GDM1 (cell line): ENCODE measurements at places on chromosomes 2 and 18.

GRCh38 chr2:170101789-170102188 is 76.2 kb upstream of the MYO3B start:
- DNase-seq, result no peak

DNA sequence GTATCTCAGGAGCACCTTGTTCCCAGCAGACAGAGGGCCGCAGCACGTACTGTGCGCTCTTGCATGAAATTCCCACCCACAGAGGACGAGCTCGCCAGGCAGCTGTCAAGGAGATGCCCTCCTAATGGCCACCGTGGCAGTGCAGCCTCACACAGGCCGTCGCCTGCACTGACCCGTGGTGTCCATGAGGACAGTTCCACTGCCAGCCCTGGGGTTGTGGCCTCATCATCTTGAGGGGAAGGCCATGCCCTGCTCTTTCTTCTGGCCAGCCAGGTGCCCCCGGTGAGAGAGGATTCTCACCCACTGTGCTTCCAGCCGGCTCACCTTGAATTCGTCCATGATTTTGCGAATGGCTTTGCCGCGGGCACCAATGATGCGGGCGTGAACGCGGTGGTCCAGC is 42.0 kb downstream of the ANO7 start:
- DNase-seq, result no peak

- no peak for DNase-seq
Observed at GRCh38 chr18:45998244-45998643, 31.1 kb upstream of the EPG5 start.

- no peak for DNase-seq
Observed at GRCh38 chr2:219551441-219552381, 7.9 kb downstream of the TMEM198 start.

GRCh38 chr2:63301481-63301880 is 250.9 kb downstream of the OTX1 start:
- DNase-seq, result no peak

GRCh38 chr18:71951001-71951400 is 593.1 kb downstream of the CBLN2 start:
- DNase-seq, result no peak

DNA sequence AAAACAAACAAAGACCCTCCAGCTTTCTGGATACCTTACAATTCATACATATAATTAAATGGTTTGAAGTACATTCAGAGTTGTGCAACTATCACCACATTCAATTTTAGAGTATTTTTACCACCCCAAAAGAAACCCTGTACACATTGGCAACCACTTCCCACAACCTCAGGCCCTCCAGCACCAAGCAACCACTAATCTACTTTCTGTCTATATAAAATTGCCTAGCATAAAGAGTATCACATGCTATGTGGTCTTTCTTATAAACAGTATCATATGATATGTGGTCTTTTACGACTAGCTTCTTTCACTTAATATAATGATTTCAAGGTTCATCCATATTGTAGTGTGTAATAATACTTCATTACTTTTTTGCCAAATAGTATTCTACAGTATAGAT is 7.3 kb downstream of the IER3IP1 start:
- DNase-seq, result no peak

GRCh38 chr2:183389546-183390080 is 265.4 kb downstream of the NUP35 start:
- no peak for DNase-seq

DNA sequence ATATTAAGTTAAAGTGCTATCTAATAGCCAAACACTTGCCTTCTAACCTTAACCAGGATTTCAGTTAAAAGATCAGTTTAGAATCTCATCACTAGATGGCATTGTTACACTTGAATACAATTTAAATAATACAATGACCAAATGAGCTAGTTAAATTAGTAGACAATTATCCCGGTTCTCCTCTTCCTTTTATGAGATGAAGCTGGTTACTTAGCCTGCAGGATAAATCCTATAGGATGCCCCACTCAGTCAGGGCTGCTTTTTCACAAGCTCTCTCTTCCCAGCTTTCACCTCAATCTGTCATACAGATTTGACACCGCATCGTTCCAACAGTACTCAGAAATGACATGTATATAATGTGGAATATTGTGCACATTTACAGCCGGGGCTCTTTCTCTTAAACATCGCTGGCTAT is 678.8 kb downstream of the KCNJ3 start:
- no peak for DNase-seq

- DNase-seq, result no peak
Observed at GRCh38 chr18:8277270-8277669, 332.0 kb upstream of the RAB12 start.

GRCh38 chr2:176149939-176150583 is 1.3 kb upstream of the HOXD4 start:
- no peak for DNase-seq

DNA sequence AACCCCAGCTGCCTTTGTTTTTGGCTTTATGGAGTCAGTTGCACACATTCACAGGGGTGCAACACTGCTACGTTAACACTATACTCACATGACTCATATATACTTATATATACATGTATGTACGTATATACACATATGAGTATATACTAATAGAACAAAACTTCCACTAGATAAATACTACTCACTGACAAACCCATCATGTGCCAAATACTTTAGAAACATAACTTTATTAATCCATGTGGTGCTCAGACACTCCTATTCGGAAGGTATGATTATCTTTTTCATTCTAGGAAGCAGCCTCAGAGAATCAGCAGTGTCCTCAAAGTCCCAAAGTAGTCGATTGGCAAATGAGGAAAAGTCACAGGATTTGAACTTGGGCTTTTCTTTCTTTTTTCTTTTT is 7.9 kb downstream of the PMAIP1 start:
- DNase-seq, result no peak

DNA sequence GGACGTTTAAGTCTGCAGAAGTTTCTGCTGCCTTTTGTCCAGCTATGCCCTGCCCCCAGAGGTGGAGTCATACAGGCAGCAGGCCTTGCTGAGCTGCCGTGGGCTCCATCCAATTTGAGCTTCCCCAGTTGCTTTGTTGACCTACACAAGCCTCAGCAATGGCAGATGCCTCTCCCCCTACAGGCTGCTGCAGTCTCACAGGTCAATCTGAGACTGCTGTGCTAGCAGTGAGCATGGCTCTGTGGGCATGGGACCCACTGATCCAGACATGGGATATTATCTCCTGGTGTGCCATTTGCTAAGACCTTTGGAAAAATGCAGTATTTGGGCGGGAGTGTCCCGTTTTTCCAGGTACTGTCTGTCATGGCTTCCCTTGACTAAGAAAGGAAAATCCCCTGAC is 726.0 kb downstream of the ERBB4 start:
- no peak for DNase-seq

DNA sequence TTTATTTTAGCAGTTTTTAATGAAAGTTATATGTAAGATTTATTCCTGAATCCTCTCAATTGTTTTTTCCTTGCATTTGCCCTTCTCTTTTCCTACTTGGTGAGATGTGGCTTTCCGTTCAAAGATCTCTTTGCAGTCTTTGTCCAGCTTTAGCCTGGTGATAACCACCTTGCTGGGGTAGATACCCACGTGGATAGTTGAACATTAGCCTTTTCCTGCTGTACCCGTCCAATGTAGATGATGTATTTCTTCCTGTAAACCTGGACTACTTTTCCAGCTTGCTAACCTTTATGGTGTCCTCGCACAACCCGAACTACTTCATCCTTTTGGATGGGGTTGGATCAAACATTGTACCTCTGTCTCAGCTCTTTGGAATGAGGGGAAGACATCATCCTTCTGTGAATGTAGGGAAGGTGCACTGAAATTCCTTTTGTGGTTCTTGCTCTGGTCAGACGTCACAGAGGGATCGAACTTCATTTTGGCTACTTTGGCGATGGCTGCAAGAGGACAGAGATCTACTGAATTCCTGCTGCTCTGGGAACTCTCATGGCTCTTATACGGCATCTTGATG is 293.2 kb upstream of the EPAS1 start:
- no peak for DNase-seq

DNA sequence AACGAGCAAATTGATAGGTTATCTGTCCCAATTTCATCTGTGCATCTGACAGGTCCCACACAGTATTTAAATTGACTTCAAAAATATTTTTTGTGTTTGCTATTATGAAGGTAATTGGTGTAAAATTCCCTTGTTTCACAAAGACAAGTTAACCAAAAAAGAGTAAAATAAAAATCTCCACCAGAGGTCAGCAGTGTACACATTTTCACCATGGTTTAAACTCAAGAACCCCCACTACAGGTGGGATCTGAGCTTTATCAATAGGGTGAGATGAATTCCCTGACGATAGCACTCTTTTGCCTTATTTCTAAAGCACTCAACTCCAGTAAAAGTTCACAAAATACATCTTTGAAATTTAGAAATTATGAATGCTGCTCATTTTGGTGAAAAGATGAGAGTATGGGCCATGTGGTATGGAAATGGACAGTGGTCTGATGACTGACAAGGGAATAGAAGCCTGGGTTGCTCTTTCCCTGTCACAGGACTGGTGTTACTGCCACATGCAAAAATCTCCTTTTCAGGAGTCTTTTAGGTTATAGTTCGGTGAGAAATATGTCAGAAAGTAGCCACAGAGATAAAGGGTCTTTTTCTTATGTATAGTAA is 68.0 kb downstream of the SERPINB8 start:
- no peak for DNase-seq

GRCh38 chr18:51278045-51278649 is 80.7 kb upstream of the MEX3C start:
- peak; percentile 28 for DNase-seq

DNA sequence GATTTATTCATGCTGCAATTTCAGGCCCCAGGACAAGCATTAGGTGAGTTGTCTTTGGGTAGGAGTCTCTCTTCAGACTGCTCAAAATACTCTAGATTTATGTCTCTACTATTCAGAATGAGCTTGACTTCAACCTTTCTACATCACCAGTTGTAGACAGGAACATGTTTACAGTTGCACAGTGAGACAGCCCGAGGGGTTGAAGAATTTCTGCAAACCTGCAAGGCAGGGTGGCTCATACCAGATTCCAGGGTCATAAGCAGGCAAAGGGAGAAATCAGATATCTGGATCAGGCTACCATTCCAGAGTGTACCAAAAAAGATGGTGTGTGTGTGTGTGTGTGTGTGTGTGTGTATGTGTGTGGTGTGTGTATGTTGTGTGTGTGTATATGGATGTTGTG is 112.4 kb downstream of the SPP2 start:
- no peak for DNase-seq

DNA sequence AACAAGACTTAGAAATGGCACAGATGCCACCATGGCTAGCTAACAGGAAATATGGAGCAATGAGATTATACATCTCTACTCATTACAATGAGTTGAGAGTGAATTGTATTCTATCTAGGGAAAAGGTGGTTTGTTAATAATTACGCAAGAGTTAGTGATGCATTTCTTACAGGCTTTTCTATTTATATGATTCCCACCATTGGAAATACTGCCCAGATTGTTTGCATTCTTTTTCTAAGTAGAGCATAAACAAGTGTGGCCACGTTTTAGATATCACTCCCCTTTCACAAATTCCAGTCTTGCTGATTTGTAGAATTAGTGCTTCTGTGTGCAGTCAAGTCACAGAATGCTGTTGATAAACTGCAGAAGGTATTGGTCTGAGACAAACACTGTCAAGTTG is 56.6 kb downstream of the ZNF804A start:
- no peak for DNase-seq

DNA sequence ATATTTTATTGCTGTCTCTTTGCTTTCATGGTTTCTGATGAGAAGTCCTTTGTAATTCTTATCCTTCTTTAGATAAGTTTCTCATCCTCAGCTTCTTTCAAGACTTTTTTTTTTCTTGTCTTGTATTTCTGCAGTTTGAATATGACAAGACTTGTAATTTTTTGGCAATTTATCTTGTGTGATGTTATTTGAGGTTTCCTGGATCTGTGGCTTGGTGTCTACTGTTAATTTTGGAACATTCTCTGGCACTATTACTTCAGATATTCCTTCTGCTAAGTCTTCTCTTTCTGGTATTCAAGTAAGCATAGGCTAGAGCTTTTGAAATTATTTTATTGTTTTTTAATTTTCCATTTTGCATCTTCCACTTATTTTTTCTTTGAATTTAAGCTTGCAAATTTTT is 1083.2 kb downstream of the CNTNAP5 start:
- no peak for DNase-seq

GRCh38 chr18:79422022-79422782 is 26.5 kb downstream of the NFATC1 start:
- no peak for DNase-seq

- no peak for DNase-seq
Observed at GRCh38 chr18:43514747-43515146, 237.5 kb upstream of the SYT4 start.

GRCh38 chr2:127324635-127325034 is 30.7 kb upstream of the ERCC3 start:
- no peak for DNase-seq

- DNase-seq, result no peak
Observed at GRCh38 chr2:201906777-201907562, 100.6 kb downstream of the CDK15 start.

- DNase-seq, result no peak
Observed at GRCh38 chr2:242027676-242028450, 158.3 kb downstream of the RTP5 start.

GRCh38 chr2:159882130-159882745 is 84.2 kb upstream of the CD302 start:
- DNase-seq, result no peak

DNA sequence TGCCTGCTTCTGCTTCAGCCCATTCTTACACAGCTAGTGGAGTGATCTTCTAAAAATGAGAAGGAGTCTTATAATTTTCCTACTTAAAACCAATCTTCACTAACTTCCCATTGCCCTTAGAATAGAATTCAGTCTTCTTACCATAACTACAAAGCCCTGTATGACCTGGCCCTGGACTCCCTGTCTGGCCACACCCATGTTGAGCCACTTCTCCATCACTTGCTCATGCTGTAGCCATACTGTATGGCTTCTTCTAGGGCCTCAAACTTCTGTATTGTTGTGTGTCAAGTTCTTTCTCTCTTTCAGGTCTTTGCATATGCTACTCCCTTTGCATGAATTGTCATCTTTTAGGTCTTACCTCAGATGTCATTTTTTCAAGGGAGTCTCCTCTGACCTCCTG is 11.2 kb downstream of the DGUOK start:
- no peak for DNase-seq

- no peak for DNase-seq
Observed at GRCh38 chr18:48897531-48897930, 53.2 kb downstream of the SMAD7 start.

GRCh38 chr2:106159866-106160785 is 34.0 kb downstream of the UXS1 start:
- DNase-seq, result peak; percentile 60

- no peak for DNase-seq
Observed at GRCh38 chr2:186384226-186384625, 101.8 kb upstream of the ZC3H15 start.

DNA sequence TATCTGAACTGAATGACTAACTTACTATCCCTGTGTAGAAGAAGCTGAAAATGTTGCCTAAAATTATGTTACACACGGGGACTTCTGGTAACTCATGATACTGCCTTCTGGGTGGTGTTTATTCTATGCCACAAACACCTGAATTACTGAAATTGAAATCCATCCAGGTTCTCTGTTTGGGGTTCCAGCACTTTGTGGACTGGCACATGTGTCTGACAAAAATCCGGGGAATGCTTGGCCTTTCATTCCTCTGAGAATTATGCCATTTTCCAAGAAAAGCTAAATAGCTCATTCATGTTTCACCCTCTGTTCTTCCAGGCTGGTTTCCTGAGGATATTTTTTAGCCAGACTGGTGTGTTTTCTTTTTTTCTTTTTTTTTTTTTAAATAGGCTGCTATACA is 59.5 kb upstream of the POU3F3 start:
- no peak for DNase-seq
